ENCODE measurements at places on chromosomes 5 and 9. TPM values are rescaled to one million over a fixed set of nuclear protein-coding genes. Genes with fewer than 3 reads are reported as not detected.

GRCh38 chr9:110334871-110335270 is 2.8 kb downstream of the TXNDC8 start:
- DNase-seq = no peak

RNF224 gene
- 0.57 TPM for total RNA-seq

FBXL7 gene
- 13.6 TPM for total RNA-seq

ARL15 gene
- 13.6 TPM for total RNA-seq

GRCh38 chr5:150781706-150782614 is 3.4 kb downstream of the SMIM3 start:
- no peak for DNase-seq

DNA sequence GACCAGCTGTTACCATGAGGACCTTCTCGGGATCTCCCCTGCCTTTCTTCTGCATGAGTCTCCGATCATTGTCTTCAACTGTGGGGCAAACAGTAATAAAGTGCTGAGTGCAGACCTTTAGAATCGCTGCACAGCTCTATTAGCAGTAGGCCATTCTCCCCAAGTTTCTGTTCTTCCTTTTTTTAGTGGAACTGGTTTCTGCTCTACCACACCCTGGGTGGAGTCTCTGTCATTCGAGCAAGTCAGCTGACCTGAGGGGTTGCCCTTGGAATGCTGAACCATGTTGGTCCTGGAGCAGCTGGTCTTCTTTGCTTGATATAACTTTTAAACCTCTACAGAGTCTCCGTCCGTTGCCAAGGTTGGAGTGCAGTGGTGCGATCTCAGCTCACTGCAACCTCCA is 33.4 kb upstream of the GNPDA1 start:
- DNase-seq = peak; percentile 37

GRCh38 chr5:160007514-160007913 is 1.4 kb upstream of the TTC1 start:
- DNase-seq = no peak

BAAT gene
- 1.7 TPM for total RNA-seq

PCDHA8 gene
- 1.4 TPM for total RNA-seq
